ENCODE measurements at places on chromosomes 5 and 9. TPM values are rescaled to one million over a fixed set of nuclear protein-coding genes. Genes with fewer than 3 reads are reported as not detected.
A peak's percentile ranks its signal among the peaks of the same experiment; 100 is the strongest.

DNA sequence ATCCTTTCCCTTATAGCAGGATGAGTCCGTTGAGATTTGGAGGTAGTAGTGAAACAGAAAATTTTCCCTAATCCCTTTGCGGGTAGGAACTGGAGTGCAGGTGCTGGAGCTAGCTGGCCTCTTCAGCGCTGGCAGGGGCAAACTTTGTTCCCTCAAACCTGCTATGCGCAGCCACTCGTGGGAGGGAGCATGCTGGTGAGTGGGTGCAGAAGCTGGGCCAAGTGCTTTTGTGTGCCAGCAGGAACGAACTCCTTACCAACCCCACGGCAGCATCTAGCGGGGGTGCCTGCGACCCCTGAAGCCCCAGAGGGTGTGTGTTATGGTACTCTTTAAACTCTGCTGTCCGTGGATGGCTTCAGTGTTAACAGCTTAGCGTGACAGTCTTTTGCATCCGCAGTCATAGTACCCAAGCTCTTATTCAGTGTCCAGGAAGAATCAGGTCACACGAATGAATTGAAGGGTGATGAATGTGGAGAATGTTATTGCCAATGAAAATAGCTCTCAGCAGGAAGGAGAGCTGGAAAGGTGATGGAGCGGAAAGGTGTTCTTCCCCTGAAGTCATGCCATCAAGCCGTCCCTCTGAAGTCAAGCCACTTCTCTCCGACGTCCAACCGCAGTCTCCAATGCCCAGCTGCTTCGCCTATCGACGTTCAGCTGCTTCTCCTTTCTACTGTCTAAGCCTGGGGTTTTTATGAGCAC is 1445.1 kb upstream of the CDH9 start:
- H3K36me3 ChIP-seq, result no peaks in the 10 kb centered on the region
- H3K4me1 ChIP-seq, result no peaks in the 10 kb centered on the region
- H3K27me3 ChIP-seq, result no peaks in the 10 kb centered on the region
- no peak overlapping the region for H3K4me3 ChIP-seq

- H3K36me3 ChIP-seq, result no peaks in the 10 kb centered on the region
- peaks cover 37% of the 10 kb centered on the region for H3K4me1 ChIP-seq
Measured at GRCh38 chr9:76456202-76456926, 2.6 kb upstream of the GCNT1 start.

SPATA6L gene
- 0.40 TPM for total RNA-seq

DNA sequence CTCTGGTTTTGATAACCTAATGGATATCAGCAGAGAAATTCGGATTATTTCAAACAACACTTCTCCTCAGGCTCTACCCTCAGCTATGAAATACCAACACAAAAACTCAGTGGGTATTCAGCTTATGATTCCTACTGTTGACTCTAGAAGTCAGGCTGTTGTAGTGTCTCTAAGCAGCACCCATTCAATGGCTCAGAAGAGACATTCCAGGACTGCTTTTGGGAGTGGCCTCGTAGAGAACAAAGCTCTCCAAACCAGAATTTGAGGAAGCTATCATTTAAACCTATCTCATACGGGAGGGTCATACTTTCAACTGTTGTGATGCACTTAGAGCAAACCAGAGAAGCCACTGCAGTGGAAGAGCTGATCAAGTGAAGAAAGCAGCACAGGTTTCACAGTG is 34.1 kb downstream of the ETF1 start:
- no peak overlapping the region for H3K27ac ChIP-seq
- no peaks in the 10 kb centered on the region for H3K27me3 ChIP-seq
- no peak overlapping the region for H3K4me3 ChIP-seq
- peaks cover 2% of the 10 kb centered on the region for H3K4me1 ChIP-seq
- H3K36me3 ChIP-seq, result peaks cover 39% of the 10 kb centered on the region

GRCh38 chr9:72911247-72911775 is 41.5 kb downstream of the ALDH1A1 start:
- H3K4me3 ChIP-seq, result no peak overlapping the region
- H3K4me1 ChIP-seq, result no peaks in the 10 kb centered on the region
- H3K27me3 ChIP-seq, result no peaks in the 10 kb centered on the region
- DNase-seq, result no peak

GRCh38 chr5:1706021-1706420 is 93.6 kb downstream of the MRPL36 start:
- H3K4me1 ChIP-seq, result peaks cover 9% of the 10 kb centered on the region
- H3K36me3 ChIP-seq, result no peaks in the 10 kb centered on the region
- DNase-seq, result no peak
- peaks cover 15% of the 10 kb centered on the region for H3K27me3 ChIP-seq

DNA sequence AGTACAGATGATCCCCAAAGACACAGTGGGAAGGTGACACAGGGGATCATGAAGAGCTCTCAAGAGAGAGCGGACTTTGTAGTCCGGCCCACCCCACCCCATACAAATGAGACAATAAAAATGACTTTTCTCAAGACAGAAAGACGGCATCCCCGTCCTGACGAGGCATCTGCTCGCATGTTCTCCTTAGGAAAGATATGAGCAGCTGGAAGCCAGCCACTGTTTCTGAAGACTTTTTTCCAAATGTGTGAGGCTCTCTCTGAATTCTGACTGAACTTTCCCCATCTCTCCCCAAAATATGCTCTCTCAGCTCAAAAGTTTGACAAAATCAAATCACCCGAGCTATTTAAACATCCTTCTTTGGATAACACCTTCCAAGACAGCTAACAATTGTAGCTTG is 105.2 kb downstream of the RFK start:
- H3K4me1 ChIP-seq, result peaks cover 10% of the 10 kb centered on the region
- no peaks in the 10 kb centered on the region for H3K36me3 ChIP-seq
- H3K4me3 ChIP-seq, result no peak overlapping the region
- no peak for DNase-seq
- no peaks in the 10 kb centered on the region for H3K27me3 ChIP-seq

DNA sequence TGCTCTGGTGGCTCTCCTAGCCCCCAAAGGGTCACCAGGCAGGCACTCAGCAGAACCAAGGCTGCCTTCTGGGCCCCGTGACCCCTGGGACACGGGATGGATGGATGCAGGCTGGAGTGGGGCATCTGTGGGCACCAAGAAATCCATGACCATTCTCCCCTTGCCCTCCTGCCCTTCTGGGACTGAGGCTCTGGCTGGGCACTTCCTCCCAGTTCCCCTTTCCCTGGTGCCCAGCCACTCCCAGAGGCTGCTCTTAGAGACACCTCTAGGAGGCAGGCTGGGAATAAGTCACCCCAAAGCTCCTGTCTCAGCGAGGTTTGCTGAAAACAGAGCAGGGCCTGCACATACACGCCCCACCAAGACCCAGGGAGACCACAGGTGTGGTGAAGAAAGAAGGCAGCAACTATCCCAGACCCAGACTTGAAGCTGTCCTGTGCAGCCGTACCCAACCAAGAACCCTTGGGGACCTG is 943 bp downstream of the STING1 start:
- peaks cover 40% of the 10 kb centered on the region for H3K36me3 ChIP-seq
- peak; percentile 28 for DNase-seq
- H3K27ac ChIP-seq, result peak overlapping the region; percentile 95
- H3K4me3 ChIP-seq, result peak overlapping the region; percentile 82
- H3K4me1 ChIP-seq, result peaks cover 44% of the 10 kb centered on the region

GRCh38 chr5:76040806-76041205 is 42.4 kb upstream of the SV2C start:
- peaks cover 26% of the 10 kb centered on the region for H3K27me3 ChIP-seq
- peaks cover 19% of the 10 kb centered on the region for H3K4me1 ChIP-seq
- H3K27ac ChIP-seq, result no peak overlapping the region
- H3K36me3 ChIP-seq, result peaks cover 3% of the 10 kb centered on the region
- DNase-seq, result no peak
